ENCODE measurements at places on chromosomes 11 and 22.

- DNase-seq, result no peak
Measured at GRCh38 chr11:34732831-34733230, 111.9 kb downstream of the EHF start.

GRCh38 chr22:37148742-37149665 is 712 bp downstream of the IL2RB start:
- no peak for DNase-seq

DNA sequence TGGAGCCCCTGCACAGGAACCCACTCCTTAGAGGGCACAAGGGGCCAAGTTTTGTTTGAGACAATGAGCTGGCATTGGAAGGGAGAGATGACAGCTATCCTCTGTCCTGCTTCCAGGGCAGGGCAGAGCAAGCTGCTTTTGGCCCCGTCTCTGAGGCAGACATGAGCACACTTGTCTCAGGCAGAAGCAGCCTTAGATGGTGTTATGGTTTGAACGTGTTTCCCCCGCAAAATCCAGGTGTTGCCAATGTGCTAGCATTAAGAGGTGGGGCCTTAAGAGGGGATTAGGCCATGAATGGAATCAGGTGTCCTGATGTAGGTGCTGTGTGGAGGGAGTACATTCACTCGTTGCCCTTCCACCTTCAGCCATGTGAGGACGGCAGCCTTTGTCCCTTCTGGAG is 2.5 kb downstream of the TP53AIP1 start:
- DNase-seq, result no peak

DNA sequence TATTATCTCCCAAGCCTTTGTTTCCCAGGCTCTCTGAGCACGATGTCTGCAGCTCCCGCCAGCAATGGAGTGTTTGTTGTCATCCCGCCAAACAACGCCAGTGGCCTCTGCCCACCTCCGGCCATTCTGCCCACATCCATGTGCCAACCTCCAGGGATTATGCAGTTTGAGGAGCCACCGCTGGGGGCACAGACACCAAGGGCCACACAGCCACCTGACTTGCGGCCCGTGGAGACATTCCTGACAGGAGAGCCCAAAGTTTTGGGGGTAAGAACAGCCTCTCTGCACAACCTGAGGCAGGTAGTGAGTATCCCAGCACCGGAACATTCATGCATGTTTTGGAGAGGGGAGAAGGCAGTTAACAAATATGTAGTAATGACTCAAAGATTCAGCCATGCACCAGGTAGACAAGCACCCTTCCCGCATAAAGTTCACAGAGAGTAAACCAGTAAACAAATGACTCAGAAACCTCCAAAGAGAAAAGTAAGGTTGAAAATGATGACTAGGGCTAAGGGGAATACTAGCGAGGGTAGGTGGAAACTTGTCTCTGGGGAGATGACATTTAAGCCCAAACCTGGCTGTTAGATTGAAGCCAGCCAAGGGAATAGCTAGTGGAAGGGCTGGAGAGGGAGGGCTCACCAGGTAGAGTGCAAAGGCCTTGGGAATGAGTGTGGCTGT is 7.2 kb downstream of the MS4A15 start:
- DNase-seq, result no peak

DNA sequence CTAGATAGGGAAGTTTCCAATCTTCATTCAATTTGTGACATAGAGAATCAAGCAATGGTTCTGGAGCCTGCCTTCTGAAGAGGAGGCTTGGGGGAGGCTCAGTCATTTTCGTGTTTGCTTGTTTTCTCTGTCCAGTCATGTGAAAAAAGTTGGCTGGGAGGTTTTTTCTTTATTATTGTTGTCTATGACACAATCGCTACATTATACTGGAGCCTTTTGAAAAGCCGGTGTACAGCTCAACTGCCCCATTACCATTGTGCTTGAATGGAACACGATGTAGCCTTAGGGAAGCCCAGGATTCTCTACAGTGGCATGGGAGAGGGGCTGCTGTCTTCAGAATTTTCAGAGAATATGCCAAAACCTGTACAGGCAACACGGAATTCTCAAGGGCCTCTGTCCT is 57.9 kb upstream of the NCAM1 start:
- no peak for DNase-seq

DNA sequence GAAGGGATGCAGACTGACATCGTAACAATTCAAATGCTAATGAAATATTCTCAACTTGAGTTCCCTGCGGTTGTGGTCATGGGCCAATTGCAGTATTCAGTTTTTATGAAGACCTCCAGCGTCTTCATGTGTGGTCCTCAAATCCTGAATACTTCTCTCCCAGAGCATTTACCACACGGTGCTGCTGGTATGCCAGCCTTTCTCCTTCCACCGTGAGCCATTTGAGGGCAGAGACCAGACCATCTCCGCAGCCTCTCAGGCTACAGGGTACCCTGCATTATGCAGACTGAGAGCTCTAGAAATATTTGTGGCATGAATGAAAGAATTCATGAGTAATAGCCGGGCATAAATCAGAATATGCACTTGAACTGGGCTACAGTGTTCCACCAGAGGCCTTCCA is 289.7 kb downstream of the ST3GAL4 start:
- no peak for DNase-seq

- no peak for DNase-seq
Measured at GRCh38 chr22:38177044-38177443, 4.6 kb downstream of the PLA2G6 start.

- DNase-seq, result no peak
Measured at GRCh38 chr11:18853086-18853720, 61.6 kb upstream of the PTPN5 start.

GRCh38 chr11:43989162-43989981 is 46.9 kb downstream of the C11orf96 start:
- DNase-seq, result no peak

DNA sequence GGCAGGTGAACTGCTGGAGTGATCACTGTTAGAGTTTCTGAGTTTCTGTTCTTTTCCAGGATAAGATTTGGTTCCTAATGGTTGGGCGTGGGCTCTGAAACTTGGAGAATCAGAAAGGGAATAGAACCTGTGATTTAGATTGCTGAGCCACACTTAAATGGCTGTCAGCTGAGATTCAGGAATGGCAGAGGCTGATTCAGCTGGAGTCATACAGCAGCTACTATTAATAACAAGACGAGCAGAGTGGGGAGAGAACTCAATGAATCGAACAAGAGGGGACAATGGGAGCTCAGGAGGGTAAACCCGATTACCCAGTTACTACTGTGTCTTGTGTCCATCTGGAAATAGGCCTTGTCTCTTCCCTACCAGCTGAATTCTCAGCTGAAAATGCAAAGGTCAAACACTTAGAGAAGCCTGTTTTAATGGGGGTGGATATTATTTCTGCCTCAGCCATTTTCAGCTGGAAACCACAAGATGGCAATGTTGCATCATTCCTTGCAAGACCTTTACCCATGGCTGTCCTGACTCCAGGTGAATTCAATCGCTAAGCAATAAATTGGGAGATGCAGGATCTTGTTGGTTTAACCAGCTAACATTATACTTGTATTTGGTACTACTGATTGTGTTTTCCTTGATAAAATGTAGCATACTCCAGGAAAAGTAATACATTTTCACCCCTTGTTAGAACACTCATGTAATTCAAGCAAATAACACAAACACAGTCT is 104.5 kb upstream of the RAG2 start:
- DNase-seq, result peak; percentile 16

- no peak for DNase-seq
Measured at GRCh38 chr11:66868726-66869566, 12.1 kb downstream of the LRFN4 start.

DNA sequence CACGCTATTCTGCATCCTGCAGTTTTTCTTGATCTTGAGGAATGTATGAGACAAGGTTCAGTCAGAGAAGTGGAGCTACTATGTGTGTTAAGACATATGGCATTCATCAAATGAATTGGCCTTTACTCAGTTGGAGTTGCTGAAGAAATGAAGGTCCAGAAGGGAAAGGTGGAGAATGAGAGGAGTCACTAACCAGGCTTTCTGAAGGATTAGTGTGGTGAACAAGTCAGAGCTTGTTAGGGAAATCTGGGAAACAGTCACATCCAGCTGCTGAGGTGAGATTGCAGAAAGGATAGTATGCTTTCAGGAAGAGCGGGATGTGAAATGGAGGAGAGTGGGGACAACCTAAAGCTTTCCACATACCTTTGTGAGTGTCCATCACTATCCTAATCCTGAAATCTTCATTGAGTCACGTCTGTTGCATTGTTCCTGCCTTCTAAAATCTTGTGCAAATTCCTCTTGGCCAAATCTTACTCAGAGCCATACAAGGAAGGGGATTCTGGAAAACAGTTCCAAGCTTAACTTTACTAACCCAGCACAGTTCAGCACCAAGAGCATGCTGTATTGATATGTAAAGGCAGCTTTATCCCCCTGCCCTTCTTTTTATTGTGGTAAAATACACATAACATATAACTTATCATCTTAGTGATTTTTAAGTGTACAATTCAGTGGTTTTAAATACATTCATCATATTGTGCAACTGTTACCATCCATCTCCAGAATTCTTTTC is 11.4 kb upstream of the PITPNB start:
- DNase-seq, result no peak

GRCh38 chr11:31387379-31387778 is 17.7 kb downstream of the DNAJC24 start:
- DNase-seq, result no peak

DNA sequence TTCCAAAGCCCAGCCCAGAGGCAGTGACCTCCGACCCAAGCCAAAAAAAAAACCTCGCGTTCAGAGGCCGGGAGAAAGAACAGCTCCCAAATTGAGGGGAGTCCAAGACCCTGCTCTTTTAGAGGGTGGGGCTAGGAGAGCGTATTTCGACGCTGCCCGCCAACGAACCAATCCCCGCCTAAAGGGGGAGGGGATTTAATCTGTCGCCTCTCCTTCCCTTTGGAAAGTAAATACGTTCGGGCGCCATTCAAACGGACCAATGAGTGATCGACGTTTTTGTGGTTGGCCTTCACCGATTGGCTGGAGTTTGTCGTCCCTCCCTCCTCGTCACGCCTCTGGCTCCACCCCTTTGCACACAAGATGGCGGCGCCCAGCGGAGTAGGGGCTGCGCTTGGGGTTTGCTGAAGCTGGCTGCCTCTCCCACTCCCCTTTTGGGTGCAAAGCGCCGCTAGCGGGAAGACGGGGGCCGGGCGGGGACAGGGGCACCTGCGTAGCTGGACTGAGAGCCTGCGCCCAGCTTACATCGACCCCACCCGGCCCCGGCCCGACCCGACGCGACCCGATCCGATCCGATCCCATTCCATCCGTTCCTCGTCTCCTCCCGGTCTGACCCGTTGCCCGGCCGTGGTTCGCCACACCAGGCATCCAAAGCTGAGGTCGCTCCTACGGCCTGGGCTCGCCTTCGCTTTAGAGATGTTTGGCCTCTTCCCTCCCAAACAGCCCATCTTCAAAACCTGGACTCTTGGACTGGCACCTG is at the start of gene RNF26:
TSS of gene RNF26 (plus strand) at position 354 of the 757 bp plus-strand sequence. CDS start 596 bp downstream, outside the sequence.
- DNase-seq, result peak; percentile 91

GRCh38 chr22:31230155-31230870 is 18.2 kb downstream of the LIMK2 start:
- DNase-seq, result no peak

DNA sequence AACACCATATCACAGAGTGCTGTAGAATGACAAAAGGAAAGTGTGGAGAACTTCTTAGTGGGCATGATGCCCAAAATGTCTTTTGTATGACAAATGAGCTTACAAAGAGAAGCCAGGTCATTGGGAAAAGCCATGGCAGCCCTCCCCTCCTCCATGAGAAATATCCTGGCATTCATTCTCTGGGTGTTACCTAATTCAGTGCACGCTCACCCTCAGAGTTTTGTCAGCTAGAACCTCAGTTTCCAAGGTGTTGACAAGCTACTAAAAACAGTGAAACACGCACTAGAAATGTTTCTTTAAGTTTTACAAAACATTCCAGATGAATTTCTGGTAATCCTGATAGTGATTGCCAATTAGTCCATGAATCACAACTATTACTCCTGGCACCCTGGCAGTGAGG is 105.4 kb upstream of the FSHB start:
- no peak for DNase-seq

GRCh38 chr11:134660416-134660815 is 248.4 kb upstream of the B3GAT1 start:
- no peak for DNase-seq

DNA sequence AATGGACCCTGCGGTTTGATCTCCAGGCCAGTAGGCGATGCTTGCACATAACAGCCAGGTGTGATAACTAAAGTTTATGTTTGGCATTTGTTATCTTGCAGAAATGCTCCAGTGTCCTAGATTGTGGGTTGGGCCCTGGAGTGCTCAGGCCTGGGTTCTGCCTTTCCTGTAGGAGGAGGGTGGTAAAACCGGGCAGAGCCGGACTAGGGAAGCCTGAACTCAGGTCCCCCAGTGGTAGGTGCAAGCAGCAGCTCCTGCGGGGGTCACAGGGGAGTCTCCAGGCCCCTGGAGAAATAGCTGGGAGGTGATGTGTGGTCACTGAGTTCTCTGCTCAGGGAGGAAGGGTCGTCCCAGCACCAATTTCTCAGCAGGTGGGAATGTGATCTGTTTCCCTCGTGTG is 538.3 kb upstream of the ANO3 start:
- no peak for DNase-seq

GRCh38 chr11:115958089-115959000 is 454.1 kb upstream of the CADM1 start:
- no peak for DNase-seq
